Effector CD8-positive, alpha-beta T cell (primary cell): ENCODE measurements at places on chromosomes 6 and 20.

- no peak for DNase-seq
Observed at GRCh38 chr6:166750108-166750793, 123.2 kb upstream of the RPS6KA2 start.

DNA sequence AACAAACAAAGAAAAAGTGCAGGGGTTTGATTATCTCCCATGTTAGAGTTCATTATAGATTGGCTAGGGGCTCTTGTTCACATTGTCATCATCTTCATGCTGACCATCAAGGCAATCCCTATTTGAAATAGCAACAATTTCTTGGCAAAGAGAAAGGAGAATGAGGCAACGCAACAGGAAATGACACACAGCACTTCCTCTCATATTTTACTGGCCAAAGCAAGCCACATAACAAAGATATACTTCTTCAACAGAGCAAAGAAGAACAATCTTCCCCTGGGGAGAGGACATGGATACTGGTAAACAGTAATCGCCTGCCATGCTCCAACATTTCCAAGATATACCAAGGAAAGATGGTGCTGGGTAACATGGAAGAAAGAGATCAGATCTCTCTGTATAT lies 29.8 kb downstream of the EPM2A start:
- DNase-seq: no peak

DNA sequence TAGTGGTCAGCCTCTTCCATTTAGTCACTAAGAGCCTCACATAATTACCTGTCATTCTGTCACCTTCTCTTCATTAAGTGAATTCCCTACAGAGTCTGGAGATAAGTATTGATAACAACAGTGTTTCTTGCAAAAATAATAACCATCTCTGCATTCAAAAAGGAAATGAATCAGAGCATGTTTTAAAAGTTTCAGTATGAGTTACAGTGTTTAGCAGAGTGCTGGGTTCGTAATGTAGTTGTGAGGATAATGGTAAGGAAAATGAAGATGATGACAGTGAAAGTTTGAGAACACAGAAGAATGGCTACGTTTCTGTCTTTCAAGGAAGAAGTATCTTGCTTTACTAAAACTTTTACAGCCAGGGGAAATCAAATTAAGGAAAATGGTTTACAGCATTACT lies 31.3 kb downstream of the GPRC6A start:
- DNase-seq: no peak

DNA sequence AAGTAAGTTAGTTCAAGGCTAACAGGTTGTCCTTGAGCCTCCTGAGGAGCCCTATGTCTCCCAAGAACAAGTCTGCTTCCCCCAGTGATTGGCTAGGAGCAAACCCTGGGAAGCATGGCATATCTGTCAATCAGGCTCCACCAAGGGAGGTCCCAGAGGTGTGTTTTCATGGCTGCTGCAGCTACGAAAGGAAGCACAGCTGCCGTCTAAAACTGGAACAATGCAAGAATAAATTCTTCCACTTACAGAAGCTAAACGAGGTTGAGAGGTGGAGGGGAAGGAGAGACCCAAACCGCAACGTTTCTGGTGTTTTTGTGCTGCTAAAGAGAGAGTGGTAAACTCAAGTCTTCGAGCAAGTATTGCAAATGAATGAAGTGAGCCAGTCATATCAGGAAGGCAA lies 4.9 kb upstream of the PTGIS start:
- DNase-seq: no peak

DNA sequence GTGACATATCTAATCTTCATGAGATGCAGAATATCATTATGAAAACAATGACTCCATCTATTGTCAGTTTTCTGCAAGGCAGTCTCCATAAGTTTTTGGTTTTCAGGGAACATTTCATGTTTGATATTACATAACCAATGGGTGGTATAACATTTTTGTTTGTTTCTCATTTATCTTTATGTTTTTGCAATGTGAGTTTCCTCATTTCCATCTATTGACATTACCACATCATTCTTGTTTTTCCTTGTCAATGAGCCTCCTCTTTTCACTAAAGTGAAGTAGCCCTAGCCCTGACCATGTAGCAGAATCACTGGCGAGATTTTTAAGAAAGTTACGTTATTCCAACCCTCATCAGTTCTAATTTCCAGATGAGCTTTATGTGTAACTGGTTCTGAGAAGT lies 4.4 kb downstream of the EFHC1 start:
- no peak for DNase-seq

GRCh38 chr6:30077218-30077617 lies 1.6 kb upstream of the RNF39 start:
- DNase-seq: no peak

DNA sequence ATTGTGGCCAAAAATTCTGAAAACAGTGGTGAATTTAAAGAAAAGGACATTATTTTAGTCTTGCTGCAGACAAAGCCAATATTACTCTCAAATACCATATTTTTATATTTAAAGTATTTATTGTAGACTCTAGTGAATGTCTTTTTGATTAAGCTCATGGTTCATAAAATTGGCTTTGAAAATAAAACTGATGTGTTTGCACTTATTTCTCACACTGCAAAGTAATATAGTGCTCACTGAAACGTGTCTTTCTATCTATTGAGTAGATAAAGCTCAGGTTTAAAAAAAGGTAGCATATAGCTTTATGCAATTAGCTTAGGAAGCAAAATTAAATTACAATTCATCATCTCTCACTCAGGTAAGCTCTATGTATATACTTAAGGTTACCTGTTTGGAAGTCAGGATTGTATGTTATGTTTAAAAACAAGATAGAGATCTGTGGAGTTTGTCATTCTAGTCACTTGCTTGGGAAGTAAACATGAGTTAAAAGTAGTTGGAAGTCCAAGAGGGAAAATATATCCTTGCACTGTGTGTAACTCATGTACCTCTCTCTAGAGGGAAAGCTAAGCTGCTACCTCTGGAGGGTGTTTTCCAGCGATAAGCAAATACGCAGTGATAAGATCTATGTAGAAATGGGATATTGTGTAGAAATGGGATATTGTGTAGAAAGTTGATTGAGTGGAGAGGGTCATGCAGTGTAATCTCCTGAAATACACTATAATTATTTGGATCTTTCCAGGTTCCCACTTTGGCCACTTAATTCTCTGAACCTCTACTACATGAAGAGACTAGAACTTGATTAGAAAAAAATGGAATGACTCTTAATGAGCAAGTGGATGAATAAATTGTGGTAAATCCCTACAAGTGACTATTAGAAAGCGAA lies 29.9 kb upstream of the SPTLC3 start:
- DNase-seq: no peak

- no peak for DNase-seq
Observed at GRCh38 chr20:20668639-20669038, 43.8 kb downstream of the RALGAPA2 start.

DNA sequence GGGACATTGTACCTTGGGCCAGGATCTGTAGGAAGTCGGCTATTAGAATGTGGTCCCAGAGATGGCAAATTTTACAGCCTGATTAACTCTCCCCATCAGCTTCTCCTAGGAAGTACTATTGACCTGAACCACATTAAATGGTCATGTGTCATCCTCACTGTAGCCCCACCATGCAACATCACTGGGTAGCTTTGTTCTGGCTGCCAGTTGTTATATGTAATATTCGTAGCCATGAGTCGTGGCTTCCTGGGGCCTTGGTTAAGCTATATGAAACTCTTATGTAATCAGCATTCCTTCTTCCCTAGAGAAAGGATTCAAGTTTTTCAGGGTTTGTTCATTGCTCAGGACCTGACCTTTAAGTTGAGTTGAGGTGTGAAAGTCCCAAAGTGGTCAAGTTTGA lies 125.7 kb downstream of the ANKS1A start:
- DNase-seq: no peak

GRCh38 chr6:55437141-55437540 lies 109.9 kb downstream of the GFRAL start:
- no peak for DNase-seq

GRCh38 chr20:1891263-1892118 lies 3.7 kb upstream of the SIRPA start:
- DNase-seq: no peak

GRCh38 chr6:112480553-112480952 lies 133.4 kb downstream of the RFPL4B start:
- DNase-seq: no peak

DNA sequence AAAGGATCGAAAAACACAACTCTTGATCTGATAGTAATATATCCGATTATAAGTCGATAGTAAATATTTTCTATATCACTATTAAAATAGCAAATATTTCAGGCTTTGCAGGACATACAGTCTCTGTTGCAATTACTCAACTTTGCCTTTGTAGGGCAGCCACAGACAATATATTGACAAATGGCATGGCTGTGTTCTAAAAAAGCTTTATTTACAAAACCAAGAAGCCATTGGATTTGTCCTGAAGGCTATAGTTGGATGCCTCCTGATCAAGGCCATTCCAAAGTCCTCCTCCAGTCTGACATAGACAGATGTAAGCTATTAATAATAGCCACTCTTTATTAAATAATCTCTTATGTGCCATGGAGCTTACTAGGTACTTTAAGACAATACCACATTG lies 5.9 kb downstream of the OCSTAMP start:
- DNase-seq: no peak

DNA sequence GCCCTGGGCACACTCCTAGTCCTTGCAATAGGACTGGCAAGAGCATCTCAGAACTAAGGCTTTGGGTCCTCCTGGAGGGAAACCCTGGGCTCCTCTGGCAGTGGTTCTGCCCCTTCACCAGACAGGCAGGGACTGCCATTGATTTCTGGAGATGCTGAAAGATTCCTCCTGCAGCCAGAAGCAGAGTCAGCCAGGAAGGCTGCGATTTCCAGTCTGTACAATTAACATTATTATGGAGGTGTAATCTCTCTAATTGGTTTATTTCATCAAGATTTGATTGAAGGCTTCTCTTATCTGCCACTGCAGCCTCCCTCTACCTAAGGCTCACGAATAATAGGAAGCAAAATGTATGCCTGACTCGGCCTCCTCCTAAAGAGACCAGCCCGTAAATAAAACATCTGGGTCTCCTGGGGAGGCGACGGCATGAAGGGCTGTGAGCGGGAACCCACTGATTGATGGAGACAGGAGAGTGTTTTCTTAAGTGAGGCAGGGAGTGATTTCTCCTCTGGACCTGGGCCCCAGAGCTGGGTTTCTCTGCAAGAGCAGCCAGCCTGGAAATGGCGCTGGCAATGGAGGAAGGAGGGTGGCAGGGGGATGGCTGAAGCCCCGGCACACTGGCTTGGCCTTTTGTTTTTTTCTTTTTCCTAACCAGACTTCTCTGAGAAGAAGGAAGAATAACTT lies 689.6 kb downstream of the DHX35 start:
- no peak for DNase-seq

GRCh38 chr6:52603000-52603795 lies 26.3 kb upstream of the TRAM2 start:
- DNase-seq: no peak

DNA sequence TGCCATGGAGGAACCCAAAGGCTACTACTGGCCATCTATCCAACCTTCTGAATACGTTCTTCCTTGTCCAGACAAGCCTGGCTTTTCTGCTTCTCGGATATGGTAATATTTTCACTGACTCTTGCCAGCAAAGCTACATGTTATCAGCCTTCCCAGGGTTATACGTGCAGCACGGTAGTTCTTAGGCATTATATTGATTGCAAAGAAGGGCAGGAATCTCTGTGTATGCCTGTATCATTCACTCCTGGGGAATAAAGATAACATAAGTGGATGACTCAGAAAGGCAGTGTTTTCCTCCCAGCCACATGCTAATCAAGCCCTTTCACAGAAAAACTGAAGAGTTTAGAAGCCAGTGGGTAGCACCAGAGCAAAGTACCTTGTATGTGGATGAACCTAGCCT lies 98.7 kb downstream of the ADGRG6 start:
- no peak for DNase-seq

GRCh38 chr6:72826037-72826436 lies 204.2 kb downstream of the KCNQ5 start:
- DNase-seq: no peak

DNA sequence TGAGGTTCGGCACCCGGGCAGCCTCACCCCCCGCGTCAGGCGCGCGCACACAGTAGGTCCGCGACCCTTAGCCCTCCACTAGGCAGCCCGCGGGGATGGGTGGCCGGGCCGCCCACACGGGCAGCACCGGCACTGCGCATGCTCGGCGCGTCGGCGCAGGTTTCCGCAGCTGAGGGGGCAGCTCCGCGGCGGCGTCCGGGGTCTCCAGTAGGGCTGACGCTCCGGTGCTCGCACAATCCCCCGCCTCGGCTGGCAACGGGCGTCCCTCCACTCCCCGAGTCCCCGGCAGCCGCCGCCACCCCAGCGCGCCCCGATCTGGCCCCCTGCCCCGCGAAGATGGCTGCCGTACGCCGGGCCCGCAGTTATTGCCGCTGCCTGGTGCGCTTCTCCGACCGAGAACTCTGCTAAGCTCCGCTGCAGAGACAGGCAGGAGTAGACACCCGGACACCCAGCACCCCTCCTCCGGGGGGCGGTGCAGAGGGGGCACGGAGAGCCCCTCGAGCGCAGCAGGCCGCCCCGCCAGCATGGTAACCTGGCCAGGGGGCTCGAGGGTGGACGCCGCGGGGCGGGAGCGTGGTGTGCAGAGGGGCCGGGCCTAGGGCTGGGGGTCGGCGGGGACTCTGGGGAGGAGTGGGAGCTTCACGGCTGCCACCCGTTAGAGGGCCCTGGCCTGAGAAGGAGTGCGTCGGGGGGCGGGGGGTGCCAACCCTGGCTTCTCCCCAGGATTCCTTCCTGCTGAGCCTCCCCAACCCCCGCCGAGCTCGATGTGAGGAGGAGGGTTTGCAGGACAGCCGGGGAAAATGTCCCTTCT lies at the start of gene FBXO9:
Gene FBXO9 (plus strand): TSS at position 139 of the 811 bp plus-strand sequence. CDS start 386 bp downstream, at position 525.
- DNase-seq: peak; percentile 71

DNA sequence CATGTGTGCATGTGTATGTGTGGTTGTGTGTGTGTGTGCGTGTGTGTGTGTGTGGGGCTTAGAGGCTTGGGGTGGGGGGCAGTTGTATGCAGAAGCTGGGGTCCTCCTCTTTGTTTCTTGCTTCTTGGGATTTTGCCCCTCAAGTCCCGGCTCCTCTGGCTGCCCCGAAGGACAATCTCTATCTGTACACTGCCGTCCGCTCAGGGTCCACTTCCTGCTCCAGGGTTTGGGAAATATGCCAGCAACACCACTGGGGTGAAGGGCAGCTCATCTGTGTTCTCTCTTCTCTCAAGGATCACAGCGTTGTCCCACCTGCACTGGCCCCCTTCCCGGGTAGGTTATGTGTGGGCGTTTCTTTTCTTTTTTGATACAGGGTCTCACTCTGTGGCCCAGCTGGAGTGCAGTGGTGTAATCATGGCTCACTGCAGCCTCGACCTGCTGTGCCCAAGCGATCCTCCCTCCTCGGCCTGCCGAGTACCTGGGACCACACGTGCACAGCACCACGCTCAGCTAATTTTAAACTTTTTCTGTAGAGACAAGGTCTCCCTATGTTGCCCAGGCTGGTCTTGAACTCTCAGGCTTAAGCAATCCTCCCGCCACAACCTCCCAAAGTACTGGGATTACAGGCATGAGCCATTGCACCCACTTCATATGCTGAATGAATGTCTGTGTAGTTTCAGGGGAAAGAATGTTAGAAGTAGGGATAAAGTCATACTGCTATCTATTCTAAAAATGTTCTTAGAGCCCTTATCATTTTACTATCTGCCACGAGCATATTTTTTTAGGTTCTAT lies 25.7 kb downstream of the SLC2A4RG start:
- DNase-seq: no peak

- no peak for DNase-seq
Observed at GRCh38 chr6:107656883-107657282, 167.0 kb downstream of the SOBP start.
